ENCODE measurements at places on chromosomes 7 and 10. TPM values are rescaled to one million over a fixed set of nuclear protein-coding genes. Genes with fewer than 3 reads are reported as not detected.

Gene C7orf25
- total RNA-seq: 5.3 TPM

DNA sequence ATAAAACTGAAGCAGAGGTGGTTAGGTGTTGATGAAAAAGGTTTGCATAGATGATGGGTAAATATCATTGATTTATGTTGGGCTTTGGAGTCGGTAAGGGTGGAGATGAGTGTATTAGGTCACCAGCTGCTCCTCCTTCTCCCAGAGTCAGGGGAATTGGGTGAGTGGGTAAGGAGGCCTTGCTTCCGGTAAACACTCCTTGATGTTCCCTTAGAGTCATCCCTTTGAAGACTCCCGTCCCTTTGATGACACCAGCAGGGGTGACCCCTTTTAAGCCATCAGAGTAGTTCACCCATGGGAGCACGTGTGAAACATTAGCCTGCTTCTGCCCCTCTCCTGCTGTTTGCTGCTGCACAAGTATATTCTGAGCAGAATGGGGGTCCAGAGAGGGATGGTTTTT lies 92.2 kb upstream of the DKK1 start:
- DNase-seq: no peak

GRCh38 chr10:17527514-17528146 lies 73.2 kb upstream of the ST8SIA6 start:
- DNase-seq: no peak

DNA sequence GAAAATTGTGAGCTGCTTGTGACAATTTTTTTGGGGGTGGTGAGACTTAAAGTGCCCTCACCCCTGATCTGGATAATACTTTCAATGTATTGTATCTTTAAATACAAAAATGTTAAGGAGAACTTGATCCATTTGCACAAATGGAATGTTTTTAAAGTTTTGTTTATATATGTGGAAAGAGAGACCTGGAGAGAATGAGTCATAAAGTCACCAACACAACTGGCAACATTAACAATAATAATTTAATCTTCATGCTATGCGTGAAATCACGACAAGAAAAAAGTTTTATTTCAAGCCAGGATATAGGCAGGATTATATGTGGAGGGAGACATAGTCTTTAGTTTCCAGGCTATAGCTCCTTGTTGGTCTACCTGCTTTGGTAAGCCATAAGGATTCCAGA lies 537.5 kb downstream of the GPAM start:
- DNase-seq: no peak

Gene CDC123
- 132 TPM for total RNA-seq

All from HCT116 (cell line).